ENCODE measurements at places on chromosomes 6 and 20.

DNA sequence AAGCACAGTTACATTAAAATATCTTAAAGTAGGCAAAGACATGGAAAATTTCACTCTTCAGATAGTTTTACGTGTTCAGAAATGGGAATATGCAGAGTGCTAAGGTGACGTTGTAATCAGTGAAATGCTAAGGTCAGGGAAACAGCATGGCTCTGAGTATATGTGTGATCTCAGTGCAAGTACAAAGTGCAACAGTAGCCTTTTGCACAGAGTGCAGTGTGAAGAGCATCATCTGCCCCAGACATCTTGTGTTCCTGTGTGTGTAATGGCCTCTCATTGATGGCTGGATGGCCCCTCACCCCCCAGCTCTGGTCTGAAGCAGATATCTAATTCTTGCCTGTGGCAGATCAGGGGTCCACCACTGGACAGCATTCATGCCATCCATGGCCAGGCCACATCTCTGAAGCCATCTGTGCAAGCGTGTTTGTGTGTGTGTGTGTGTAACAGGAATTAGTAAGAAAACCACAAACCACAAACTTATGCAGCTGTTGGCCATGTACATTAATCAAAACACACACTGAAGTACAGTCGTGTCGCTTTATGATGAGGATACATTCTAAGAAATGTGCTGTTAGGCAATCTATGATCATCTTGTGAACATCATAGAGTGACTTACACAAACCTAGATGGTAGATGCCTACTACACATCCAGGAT, 165.1 kb downstream of the RALGAPA2 start:
- DNase-seq = peak; percentile 46

- no peak for DNase-seq
These were observed 252.7 kb downstream of the BTBD3 start for GRCh38 chr20:12170406-12170805.

DNA sequence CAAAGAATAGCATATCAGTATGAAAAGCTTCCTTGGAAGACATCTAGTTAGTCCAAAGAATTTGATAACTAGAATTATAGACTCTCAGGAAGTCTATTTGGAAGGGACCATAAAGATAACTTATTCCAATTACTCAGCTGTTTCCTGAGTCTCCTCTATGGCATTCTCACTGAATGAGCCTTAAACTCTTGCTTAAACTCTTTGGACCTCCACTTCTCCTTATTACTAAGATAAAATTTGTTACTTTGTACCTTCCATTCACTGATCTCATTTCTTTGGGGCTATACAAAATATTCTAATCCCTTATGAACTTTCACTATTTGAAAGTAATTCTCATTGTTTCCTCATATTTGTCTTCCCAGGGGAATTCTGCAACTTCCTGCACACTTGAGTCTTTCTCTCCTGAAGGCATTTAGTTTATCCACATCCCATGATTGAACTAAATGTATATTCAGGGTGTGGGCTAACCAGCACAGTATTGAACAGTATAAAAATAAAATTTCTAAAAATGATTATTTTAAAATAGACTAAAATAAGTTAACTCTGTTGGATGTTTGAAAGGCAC, 67.1 kb upstream of the NOTCH4 start:
- peak; percentile 53 for DNase-seq

DNA sequence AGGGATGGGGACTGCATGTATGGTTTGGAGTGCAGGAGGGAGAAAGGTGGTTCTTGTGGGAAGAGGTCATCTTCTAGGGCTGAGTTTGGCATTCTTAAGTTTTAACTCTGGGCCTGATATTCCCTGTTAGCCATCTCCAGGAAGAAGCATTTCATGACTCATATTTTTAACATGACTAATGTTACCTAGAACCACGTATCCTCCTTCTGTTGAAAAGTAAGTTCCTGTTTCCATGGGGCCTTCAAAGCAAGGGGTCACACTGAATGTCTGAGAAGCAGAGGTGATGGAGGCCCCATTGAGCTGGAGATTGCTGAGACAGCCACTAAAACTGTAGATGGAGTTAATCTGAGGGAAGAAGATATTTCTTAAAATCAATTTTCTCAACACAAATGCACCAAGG, 30.2 kb downstream of the FAM229B start:
- peak; percentile 21 for DNase-seq

DNA sequence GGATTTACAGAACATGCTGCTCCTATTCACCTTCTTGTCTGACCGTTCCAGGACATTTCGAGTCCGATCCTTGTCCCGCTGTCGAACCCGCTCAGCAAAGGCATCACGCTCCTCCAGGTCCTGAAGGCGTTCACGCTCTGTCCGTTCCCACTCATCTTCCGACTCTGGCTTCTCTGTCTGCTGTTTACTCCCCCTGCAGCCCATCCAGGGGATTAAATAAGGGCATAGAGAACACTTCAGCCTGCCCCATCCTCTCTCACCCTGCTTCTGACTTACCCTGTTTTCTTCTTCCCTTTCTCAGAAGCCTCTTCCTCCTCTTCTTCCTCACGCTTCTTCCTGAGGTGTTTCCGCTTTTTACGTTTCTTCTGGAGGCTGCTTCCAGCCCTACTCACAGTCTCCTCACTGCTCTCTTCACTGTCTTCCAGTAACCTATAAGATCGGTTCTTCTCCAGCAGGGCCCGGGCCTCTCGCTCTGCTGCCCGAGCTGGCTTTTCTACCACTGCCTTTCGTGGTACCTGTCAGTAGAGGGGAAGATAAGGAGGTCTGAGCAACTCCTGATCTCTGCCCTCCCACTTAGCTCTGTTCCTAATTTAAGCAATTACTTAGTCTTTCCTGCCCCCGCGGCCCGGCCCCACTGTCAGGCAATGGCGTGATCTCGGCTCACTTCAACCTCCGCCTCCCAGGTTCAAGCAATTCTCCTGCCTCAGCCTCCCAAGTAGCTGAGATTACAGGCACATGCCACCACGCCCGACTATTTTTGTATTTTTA, 1.9 kb downstream of the DHX16 start:
- no peak for DNase-seq

GRCh38 chr20:1462001-1462400, 4.6 kb downstream of the NSFL1C start:
- DNase-seq = no peak

GRCh38 chr20:62067547-62068260, 2.0 kb upstream of the TAF4 start:
- no peak for DNase-seq

- DNase-seq = peak; percentile 86
These were observed 10.2 kb downstream of the WFDC3 start for GRCh38 chr20:45781391-45781931.

DNA sequence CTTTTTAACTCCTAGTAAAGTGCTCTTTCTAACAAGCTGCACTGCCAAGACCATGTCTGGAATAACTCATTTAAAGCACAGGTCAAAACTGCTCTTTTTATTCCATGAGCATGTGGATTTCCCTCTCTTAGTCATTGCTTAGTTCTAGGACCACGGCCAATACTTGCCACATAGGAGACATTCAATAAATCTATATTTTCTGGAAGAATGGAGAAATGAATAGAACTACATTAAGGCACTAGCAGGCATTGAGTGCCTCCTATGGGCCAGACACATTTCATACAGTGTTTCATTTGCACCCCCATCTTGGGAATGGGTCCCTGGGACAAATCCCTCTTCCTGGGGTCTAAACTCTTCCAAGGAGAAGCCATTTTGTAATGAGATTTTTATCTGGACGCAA, 552.8 kb upstream of the CITED2 start:
- DNase-seq = peak; percentile 63

GRCh38 chr20:497979-498378, 35.6 kb upstream of the TBC1D20 start:
- DNase-seq = no peak

DNA sequence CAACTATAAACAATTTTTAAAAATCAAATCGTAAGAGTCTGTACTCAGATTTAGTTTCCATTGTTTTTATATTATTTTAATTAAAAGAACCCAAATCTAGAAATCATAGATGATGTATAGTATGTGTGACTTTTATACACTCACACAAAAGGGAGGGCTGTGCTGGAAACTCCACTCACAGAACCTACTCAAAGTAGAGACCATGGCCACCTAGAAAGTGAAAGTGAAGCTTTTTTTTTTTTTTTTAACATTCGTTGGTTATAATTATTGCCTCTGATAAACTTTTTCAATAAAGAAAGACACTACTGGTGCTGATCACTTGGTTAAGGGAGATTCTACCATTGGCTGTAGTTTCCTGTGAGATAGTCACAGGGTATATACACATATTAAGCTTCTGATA, 37.9 kb upstream of the PRL start:
- no peak for DNase-seq

DNA sequence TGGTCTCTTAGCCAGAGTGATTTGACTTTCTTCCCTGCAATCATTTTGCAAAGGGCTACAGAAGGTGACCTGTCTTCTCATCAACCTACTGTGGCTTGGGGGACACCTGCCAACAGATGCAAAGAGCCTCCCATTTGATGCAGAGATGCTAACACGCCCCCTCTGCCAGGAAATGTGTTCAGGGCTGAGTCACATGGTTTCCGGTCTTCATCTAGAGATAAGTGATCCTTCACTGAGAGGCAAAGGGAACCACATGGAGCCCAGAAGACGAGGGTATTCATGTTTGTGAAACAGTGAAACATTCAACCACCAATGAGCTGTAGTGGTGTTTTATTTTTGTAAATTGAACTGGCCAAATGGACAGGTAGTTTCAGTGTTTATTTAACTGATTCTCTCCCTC, 109.0 kb upstream of the RIN2 start:
- no peak for DNase-seq

DNA sequence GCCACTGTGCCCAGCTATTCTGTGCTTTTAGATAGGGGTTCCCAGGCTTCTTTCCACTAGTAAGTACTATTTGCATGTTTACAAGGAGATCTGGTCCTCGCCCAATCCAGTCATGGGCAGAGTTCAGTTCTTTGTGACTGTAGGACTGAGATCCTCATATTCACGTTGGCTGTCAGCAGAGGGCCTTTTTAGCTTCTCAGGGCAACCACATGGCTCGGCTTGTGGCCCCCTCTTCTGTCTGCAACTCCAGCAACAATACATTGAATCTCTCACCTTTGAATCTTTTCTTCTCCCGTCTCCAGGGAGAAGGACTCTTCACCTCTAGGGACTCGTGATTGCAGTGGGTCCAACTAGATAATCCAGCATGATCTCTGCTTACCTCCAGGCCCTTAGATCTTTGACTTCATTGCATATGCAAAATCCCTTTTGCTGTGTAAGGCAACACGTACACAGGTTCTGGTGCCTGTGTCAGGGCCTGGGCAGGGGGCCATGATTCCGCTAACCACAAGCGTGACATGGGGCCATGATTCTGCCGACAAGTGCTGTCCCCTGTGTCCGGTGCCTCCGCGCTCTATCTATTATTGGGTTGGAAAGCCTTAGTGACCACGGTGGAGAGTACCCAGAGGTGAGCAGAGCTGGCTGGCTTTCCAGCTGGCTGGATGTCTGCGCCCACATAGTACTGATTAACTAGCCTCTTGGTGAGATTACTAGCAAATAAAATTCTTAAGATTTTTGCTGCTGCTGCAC, 5.1 kb downstream of the CCR6 start:
- no peak for DNase-seq

DNA sequence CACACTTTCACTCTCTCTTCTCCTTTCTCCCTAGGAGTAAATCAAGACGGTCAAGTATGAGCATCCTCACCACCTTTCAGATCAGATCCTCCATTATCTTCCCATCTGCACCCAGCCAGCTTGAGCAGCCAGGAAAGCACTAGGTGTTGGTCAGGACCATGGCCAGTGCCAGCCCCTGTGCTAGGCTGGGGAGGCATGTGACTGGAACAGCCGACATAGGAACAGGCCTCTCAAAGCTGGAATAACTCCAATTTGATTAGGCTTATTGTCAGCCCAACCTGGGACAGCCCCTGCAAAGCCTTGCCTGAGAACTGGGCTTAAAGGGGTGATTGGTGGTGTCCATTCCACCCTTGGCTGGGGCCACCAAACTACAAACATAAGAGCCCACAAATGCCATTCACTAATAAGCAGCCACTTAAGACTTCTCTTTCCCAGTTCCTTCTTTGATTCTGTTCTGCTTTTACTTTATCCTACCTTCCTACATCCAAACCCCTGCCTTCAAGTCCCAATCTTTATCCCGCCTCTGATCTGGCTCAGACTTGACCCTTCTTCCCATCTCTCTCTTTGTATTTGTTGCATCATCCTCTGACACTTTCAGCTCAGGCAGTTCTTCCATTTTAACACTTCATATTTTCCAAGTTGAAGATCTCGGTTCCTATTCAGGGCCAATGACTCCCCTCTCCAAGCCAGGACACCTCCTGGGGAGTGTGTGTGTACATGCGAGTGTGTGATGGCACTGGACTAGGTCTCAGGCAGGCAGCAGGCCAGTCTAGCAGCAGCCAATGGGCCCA, 4.5 kb upstream of the TREM2 start:
- peak; percentile 26 for DNase-seq

DNA sequence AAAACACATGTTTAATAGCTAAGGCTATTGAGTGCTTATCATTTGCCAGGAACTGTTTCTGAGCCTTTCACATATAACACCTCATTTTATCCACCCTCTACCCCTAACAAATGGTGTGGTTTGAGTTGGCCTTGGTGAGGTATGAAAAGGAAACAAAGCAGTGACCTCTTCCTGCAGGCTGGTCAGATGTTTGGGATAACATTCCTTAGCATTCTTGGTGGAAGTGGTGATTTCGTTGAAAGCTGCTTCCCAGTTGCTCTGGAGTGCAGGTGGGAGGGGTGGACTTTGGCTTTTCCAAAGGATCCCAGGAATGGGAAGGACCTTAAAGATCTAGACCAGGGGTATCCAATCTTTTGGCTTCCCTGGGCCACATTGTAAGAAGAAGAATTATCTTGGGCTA, 41.3 kb downstream of the CARMIL1 start:
- DNase-seq = peak; percentile 16

GRCh38 chr20:50108556-50109235, 4.3 kb downstream of the UBE2V1 start:
- DNase-seq = no peak

- peak; percentile 10 for DNase-seq
These were observed 22.2 kb upstream of the GABRR1 start for GRCh38 chr6:89239338-89239737.

DNA sequence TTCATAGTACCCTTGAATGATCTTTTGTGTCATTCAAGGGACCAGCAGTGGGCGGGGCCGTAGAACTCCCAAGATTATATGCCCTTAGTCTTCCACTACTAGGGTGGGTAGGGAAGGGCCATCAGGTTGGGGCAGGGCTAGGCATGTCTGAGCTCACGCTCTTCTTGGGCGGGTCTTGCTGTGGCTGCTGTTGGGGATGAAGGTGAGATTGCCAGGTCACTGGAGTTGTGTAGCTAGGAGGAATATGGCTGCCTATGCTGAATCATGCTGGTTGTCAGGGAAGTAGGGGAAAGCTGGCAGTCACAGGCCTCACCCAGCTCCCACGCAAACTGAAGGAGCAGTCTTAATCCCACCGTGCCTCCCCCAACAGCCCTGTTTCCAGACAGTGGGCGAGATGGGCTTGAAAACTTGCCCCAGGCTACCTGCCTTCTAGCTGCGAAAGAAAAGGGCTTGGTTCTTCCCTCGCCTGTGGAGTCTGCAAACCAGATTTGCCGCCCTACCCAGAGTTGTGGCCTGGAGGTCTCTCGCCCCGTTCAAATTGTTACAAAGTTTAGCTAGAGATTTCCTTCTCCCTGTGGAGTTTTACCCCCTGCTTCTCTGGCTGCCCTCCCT, 76.4 kb upstream of the ADGRF4 start:
- DNase-seq = no peak

All from fibroblast of skin of back (primary cell).